ENCODE measurements at places on chromosomes 1 and 21.

DNA sequence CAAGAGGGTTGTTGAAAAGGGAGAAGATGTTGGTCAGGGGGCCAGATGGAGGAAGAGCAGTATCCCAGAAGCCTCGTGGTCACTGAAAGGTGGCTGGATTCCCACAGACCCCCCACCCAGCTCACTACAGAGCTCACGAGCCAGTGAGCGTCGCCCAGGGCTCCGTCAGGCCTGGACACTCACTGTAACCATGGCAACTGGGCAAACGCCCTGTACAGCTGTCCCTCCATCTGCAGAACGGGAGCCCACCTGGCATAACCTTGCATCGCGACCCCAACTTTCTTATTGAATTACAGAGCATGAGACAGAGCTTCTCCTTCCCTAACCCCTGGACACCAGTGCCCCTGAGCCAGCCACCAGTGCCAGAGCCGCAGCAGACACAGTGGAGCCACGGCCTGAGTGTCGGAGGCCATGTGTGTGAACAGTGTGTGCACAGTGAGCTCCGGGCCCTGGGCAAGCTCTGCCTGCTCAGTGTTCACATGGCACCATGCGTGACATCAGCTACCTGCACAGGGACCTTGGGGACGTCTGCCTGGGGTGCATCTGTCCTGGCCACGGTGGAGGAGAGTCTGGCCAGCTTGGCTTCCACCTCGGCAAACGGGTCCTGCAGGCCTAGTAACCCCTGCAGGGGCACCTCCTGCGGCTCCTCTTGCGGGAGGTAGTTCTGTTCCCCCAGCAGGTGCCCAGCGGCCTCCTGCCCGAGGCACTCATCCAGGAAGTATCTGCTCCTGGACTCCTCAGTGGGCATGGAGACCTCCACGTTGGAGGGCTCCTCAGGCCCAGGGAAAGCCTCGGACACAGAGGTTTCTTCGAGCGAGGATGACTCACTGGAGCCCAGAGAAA lies 25.9 kb upstream of the DDOST start:
- no peak for DNase-seq

- no peak for DNase-seq
Observed at GRCh38 chr1:2412773-2413494, 570 bp upstream of the PEX10 start.

- DNase-seq: no peak
Observed at GRCh38 chr1:108843390-108844137, 13.3 kb downstream of the AKNAD1 start.

- no peak for DNase-seq
Observed at GRCh38 chr1:24702511-24703293, 42.5 kb upstream of the CLIC4 start.

DNA sequence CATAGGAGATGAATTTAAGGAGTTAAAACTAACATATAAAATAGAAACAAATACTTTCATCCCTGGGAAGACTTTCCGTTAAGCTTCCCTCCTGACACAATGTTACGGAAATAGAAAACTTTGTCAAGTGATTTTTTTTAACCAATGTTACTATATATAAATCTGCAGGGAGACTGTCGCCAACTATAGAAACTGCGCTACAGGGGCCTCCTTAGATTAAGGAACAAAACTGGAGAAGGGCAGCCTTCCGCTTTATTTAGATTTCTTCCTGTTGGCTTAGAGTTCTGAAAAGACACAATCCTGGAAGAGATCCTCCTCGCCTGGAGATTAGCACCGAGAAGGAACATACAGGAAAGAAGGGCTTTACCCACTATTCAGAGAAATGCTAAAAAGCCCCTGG lies 1.5 kb downstream of the MGST3 start:
- no peak for DNase-seq

- DNase-seq: no peak
Observed at GRCh38 chr21:37181059-37181458, 86.1 kb downstream of the VPS26C start.

DNA sequence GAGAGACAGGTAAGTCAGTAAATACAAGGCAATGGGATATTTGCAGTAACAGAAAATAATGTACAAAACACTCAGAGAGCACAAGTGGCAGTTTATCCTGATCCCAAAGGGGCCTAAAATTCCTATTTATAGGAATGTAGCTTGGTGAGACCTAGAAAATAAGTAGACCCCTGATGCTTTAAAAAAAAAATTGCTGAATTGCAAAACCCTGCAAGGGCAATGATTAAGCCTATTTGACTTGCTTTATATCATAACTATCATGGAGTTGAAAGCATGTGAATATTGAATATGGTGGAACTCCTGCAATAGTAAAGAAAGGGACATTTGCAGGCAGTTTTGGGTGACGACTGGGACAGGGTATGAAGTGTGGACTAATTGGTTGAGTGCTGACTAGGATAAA lies 101.9 kb upstream of the C1orf21 start:
- DNase-seq: no peak

Data from T follicular helper cell (primary cell).